HFFc6 (cell line): ENCODE measurements at places on chromosomes 5 and 9.
A peak's percentile ranks its signal among the peaks of the same experiment; 100 is the strongest.

DNA sequence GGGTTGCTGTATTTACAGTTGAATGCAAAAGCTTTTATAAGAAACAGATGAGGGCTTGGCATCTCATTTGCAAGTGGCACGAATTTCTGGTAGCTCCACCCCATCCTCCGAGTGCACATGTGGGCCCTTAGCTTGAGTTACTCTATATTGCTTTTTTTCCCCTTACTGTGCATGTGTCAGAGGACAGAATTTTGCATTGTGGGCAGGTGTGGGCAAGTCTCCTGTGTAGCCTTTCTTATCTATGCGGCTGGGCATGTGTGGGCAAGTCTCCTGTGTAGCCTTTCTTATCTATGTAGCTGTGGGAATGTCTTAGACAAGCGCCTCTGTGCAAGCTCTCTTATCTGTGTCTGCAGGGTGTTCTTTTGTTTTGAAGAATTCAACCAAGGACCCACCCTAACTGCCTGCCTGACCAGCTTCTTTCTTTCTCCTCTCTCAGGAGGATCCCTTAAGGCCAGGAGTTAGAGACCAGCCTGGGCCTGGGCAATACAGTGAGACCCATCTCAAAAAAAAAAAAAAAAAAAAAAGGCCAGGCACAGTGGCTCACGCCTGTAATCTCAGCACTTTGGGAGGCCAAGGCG, 34.1 kb upstream of the SIL1 start:
- no peak for DNase-seq

GRCh38 chr5:119328753-119329602, 26.8 kb upstream of the TNFAIP8 start:
- DNase-seq = peak; percentile 52

GRCh38 chr9:16540743-16541613, 329.5 kb downstream of the BNC2 start:
- no peak for DNase-seq

DNA sequence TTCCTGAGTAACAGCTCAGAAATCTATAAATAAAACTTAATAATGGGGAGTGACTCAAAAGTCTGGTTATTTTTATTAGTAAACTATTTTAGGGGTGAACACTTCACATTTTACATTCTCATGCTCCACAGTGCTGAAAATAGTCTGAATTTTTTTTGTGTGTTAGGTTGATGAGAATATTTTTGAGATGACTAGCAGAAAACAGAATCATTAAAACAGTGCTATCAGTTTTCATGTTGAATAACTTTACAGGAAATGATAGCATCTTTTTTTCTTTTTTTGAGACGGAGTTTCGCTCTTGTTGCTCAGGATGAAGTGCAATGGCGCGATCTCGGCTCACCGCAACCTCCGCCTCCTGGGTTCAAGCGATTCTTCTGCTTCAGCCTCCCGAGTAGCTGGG, 60.3 kb downstream of the TMC1 start:
- peak; percentile 91 for DNase-seq

- DNase-seq = peak; percentile 29
Measured at GRCh38 chr9:21252721-21253547, 13.1 kb upstream of the IFNA14 start.

DNA sequence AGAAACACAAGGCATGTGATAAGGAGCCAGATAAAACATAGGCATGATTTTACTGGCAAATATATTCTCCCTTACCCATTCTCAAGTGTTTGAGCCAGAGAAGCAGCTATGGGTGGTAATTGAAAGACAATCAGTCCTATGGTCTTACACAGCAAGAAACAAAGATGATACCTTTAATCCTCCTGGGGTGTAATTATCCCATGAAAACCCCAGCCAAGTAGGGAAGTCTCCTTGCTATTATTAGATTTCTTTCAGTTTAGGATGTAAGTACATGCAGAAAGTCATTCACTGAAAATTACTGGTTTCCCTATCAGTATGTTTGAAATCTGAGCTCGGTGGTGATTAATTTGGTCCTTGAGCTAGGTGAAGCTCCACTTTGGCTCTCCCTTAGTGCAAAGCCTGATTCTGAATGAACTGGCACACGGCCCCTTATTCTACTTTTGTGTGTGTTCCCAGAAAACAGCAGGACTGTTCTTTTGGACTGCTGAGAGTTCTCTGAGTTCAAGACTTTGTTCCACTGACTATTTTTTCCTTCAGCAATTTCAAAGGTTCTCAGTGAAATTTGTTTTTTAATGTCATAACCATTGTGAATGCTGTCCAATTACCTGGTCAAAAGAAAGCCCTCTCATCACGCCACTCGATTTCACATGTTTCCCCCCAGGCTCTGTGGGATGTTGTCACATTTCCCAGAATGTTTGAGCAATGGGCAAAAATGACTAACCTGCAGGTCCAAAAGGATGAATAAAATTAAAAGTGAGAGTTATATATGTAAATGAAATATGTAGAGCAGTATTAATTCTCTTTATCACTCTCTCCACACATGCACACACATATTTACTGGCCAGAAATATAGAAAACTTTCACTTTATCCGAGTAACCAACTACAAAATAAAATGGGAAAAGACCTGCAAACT, 343.0 kb downstream of the RAB3C start:
- DNase-seq = no peak

- no peak for DNase-seq
Measured at GRCh38 chr9:84875193-84875592, 205.7 kb downstream of the NTRK2 start.

GRCh38 chr9:74942801-74943200, 9.9 kb downstream of the C9orf40 start:
- DNase-seq = no peak

DNA sequence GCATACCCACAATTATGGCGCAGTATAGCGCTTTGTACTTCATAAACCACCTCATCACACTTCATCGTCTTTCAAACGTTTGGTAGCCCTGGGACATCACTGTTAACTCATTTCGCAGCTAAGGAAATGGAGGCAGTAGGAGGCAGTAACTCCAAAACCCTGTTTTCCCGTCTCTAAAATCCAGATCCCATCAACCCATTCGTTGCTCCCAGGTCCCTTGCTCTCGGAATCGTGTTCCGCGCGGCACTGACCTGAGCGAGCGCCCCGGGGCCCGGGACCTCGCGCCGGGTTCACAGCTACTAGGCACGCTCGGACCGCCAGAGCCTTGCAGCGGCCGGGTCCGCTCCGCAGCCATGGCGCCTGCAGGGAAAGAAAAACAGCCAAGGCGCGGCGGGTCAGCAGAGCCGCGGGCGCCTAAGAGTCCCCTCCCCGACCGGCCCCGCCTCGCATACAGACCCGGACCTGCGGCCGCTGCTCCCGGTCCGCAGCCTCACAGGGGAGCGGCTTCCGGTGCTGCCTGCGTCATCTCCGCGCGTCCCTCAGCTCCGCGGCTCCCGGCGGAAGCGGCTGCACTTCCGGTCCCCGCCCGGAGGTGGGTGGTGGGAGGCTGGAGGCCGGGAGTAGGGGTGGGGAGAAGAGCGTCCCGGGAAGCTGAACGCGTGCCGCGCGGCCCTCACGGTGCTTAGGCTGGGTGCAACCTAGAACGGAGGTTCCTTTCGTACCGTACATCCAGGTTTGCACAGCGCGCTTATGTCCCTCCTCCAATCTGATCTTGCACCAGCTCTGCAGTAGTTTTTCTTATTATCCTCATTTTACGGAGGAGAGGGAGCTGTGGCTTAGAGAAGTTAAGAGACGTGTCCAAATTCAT, at the start of gene FBXW2:
Gene FBXW2 (minus strand): TSS at position 519 of the 868 bp plus-strand sequence. CDS start 5,158 bp downstream, outside the sequence.
- peak; percentile 80 for DNase-seq

DNA sequence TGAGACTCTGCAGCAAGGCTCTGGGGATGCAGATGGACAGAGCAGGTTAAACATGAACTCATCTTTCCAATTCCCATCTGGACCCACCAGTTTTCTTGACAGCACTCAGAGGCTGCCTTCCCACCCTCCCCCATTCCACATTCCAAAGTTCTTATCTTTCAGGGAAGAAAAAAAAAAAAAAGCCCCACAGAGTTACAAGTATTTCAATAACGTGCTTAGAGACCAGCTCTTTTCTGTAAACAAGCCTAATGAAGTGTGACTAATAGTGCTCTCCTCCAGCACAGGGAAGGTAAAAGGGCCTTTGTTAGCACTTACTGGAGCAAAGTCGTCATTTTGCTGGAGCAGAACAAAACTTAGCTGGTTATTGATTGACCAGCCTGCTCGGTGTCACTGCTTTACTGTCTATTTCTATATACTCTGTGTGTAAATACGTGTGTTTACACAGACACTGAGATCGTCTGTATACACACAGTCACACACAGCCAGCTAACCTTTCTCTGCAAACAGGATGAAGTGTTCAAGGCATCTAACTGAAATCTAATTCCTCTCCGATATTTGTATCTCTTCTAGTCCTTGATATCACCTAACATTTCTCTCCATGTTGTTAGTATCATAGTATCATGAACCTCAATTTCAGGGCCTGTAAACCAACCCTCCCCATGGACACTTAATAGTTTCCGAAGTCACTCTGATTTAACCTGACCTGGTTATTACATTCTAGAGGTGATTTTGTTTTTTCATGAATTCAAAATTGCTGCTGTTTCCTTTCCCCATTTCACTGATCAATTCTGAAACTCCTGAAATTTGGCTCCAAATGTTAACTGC, 84.9 kb downstream of the ZNF608 start:
- peak; percentile 80 for DNase-seq

- DNase-seq = peak; percentile 92
Measured at GRCh38 chr5:148826053-148826738, at the start of gene ADRB2. TSS of gene ADRB2 (plus strand) at chr5:148826611. CDS start at chr5:148826832, 221 bp downstream.

DNA sequence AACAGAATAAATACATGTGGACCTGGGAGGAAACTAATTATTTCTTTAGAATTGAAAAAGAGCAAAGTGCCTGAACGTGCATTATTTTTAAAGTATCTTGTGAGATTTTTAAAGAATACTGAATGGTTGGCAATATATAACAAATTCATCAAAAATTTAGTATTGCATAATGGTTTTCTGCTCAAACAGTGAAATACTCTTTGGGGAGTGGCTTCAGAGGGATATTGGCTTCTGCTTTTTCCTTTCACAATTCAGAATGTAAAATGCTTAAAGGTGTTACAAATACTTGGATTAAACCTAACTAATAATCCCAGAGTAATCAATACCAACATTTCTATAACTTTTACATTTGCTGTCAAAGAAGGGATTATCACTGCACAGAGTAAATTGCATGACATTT, 379.3 kb upstream of the CHD1 start:
- DNase-seq = no peak

GRCh38 chr9:21153336-21154017, 11.8 kb upstream of the IFNW1 start:
- no peak for DNase-seq

DNA sequence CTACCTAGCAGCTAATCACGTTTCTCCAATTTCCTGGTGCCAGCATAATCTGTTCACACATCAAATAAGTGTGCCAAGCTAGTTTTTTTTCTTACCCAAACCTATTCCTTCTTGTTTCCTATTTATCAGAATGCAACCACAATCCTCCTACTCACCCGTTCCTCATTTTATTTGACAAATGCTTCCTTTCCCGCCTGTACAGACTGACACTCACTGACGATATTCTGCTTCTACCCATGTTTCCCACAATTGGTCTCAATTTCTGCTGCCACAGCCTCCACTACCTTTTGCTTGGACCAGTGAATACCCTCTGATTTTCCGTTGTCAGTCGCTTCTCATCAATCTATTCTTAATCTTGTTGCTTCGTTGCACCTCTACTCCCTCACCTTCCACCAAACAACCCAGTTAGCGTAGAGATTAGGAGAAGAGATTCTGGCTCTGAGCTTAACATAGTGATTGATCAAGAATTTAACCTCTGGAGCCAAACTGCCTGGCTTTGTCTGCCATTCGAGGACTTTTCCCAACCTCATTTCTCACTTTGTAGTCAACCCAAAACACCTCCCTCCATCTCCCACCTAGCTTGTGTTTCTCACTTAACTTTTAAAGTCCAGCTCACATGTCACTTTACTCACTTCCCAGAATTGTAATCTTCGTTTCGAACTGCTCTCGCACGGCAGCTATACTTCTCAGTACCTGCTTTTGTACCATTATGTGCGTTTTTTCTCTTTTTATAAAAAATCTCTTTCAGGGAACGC, 729 bp upstream of the TMEM38B start:
- DNase-seq = no peak

DNA sequence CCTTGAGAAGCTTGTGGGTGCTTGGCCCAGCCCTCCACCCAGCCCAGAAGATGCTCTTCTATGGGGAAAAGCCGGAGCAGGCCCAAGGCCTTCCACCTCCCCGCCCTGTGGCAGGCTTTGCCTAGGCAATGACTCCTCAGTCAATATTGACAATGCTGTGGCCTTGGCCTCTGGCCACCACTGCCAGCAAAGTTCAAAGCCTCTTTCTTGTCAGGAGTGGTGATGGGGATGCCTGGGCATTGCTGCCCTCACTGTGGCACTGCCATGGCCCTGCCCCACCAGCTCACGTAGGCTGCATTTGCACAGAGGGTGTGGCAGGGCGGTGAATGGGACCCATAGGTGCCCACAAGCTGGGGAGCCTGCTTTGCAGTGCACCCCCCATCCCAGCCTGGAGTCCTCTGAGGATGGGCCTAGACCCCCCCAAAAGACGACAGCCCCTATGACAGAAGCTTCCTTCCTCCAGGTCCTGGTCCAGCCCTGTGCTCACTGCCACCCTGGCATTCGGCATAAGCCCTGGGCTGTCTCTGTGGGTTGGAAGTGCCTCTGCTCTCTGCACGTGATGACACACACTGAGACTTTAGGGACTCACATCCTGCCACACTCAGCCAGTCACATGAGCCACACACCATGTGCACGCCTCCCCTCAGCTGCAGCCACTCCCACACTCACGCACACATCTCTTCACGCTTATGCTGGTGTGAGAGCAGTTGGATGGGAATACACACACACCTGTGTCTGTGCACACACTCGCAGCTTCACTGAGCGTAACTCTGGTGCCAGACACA, 31.1 kb downstream of the MORN5 start:
- DNase-seq = peak; percentile 41

DNA sequence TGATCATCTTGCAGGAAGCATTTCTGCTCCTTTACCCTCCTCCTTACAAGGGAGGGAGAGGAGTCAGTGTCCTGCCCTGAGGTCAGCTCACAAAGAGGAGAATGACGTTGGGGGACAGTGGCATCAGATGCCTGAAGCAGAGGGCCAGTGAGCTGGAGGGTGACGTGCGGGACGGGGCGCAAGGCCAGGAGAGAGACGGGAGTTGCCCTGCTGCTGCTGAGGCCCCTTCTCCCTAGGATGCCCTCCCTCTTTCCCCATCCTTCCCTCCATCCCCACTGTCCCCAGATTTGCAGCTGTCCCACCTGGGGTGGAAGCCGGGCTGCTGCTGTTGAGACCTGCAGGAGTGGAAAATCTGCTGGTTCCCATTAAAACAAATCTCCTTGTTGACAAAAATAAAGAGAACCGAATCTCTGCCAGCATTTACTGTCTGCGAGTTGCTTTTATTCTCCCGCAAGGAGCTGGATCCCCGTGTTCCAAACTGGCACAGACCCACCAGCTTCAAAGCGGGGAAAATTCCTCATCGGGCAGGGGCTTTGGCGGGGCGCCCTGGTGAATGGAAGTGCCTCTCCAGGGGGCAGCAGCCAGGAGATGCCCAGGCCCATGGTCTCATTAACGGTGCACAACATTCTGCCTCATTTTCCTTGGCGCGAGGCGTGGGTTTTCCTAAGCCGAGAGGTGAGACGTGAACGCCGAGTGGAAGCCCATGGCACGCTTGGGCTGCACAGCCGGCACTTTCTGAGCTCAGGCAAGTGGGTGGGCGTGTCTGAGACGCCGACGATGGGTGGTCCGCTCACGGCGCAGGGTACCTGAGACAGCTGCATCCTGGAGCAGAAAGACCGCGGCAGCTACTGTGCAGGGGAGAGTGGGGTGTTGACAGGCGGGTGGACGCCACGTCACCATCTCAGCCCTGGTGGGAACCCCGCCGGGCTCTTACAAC, 13.9 kb upstream of the COL5A1 start:
- no peak for DNase-seq

GRCh38 chr5:157184117-157184670, 3.6 kb downstream of the ITK start:
- no peak for DNase-seq

- no peak for DNase-seq
Measured at GRCh38 chr5:172189693-172190296, 1.8 kb upstream of the STK10 start.
